Right cardiac atrium (tissue), 5 donors: ENCODE measurements at places on chromosomes 11 and 22. TPM values are rescaled to one million over a fixed set of nuclear protein-coding genes. Genes with fewer than 3 reads are reported as not detected.

- no peak for DNase-seq
Measured at GRCh38 chr22:20479612-20480196, 15.9 kb downstream of the KLHL22 start.

DNA sequence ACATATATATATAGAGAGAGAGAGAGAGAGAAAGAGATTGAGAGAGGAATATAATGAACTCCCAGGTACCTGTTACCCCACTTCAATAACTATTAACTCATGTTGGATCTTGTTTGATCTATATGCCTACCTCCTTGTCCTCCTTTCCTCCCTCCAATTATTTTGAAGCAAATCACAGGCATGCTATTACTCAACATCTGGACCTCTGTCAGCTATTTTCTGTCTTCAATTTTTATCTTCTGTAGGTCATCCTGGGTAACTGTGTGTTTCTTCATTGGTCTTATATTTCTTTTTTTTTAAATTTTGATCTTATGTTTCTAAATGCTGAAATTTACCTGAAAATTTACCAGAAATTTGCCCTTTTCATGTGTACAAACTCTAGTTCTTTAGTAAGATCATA is 24.8 kb downstream of the UVRAG start:
- DNase-seq = no peak

CDC42BPG gene
- 0.71 TPM for total RNA-seq

GRCh38 chr11:12281571-12282478 is 95.5 kb upstream of the PARVA start:
- peak; percentile 90 for DNase-seq

DRICH1 gene
- total RNA-seq = not detected

MS4A15 gene
- not detected for total RNA-seq

DKK3 gene
- 3,299 TPM for total RNA-seq

CELF1 gene
- 76.1 TPM for total RNA-seq

POU2AF3 gene
- 0.40 TPM for total RNA-seq

DNA sequence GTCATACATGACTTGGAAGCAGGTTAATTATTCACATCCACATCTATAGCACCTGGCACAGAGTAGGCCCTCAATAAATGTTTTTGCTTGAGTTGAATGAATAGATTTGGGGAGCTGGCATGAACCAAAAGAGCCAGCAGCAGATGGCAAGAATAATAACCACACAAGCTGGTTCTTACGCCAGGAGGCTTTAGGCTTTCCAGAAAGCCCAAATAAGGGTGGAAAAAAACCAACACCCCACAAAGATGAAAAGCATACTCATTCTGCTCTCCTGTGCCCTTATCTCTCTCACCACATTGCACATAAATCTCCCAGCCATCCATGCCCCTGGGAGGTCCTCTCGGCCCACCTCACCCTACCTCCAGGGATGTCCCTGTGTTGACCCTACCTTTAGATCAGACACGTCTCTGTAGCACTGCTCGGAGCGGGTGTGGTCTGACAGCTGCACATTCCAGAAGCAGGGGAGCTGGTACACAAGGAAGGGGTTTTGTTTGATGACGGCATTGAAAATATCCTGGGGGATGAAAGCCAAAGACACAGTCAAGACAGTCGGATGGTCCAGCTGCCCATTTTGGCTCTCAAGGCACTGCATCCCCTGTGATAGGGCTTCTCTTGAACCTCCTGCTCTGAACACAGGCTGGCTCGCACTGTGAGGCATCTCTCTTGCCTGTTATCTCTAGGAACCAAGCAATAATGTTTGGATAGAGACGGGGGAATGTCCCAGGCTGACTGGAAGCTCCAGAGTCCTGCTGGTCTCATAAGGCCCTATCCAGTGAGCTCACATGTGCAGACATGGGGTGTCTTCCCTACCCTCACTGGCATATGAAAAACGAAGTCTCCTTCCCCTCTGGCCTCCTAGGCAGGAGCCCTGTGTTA is 323.6 kb upstream of the SYN3 start:
- DNase-seq = no peak

- DNase-seq = no peak
Measured at GRCh38 chr11:85109141-85109540, 518.0 kb downstream of the DLG2 start.

DNA sequence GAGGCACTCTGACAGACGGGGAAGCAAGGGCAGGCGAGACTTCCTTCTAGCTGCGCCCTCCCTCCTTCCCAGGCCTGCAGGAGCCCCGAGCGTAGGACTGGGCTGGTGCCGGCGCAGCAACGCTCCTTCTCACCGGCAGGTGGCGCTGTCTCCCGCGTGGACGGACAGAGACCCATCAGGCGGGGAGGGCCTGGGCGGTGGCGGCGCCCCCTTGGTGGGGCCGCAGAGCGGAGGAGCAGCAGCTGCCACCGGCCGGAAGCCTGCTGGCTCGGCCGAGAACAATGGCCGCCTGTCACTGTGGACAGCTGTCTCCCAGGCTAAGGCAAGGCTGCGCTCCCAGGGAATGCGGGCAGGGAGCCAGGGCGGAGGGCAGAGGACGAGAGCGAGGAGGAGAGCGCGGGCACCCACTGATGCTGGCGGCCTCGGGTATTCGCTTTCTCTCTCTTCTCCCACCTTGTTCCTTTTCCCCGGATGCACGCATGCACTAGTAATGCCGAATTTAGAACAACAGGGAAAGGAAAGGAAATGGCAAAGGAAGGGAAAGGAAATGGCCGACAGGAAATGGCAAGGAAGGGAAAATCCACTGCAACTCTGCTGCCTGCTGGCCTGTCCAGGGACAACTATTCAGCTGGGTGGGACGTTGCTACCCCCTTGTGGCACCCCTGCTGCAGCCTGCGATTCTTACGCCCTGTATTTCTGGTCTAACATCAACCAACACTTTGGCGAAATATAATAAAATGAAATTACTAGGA is 14.4 kb downstream of the PPM1F start:
- peak; percentile 94 for DNase-seq

GRCh38 chr11:35982061-35982460 is 38.2 kb downstream of the LDLRAD3 start:
- DNase-seq = no peak

GRCh38 chr22:24156141-24156912 is 25.0 kb upstream of the SUSD2 start:
- peak; percentile 44 for DNase-seq
